ENCODE measurements at places on chromosomes 12 and 14.

- no peak for DNase-seq
These were observed 430.2 kb upstream of the TBX3 start for GRCh38 chr12:115114140-115114539.

DNA sequence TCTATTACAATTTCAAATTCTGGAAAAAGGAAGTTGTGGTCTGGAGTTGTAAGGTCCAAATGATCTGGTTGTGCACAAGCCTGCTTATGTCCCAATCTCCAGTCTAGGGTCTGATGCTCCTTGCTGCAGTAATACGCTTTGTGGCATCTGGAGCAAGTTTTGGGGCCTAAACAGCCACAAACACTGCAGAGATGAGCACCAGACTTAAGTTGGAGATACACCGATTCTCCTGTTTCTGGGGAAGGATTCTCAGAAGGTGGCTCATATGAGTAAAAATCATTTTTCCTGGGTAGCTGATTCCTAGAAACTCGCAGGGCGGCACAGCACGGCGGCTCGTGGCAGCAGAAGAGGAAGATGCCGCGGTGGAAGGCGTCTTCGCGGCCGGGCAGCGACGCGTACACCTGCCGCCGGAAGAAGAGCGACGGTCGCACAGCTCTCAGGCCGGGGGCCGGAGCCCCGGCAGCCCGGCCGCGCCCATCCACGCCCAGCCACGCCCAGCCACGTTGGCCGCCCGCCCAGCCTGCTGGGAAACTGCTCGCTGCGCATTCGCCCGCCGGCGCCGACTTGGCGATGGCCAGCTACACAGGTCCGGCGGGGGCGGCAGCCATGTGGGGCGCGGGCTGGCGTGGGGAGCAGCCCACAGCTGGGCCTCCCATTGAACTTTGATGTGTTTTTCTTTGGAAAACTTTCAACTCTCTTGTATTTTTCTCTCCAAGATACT, 129.0 kb downstream of the ASCL4 start:
- peak; percentile 76 for DNase-seq

DNA sequence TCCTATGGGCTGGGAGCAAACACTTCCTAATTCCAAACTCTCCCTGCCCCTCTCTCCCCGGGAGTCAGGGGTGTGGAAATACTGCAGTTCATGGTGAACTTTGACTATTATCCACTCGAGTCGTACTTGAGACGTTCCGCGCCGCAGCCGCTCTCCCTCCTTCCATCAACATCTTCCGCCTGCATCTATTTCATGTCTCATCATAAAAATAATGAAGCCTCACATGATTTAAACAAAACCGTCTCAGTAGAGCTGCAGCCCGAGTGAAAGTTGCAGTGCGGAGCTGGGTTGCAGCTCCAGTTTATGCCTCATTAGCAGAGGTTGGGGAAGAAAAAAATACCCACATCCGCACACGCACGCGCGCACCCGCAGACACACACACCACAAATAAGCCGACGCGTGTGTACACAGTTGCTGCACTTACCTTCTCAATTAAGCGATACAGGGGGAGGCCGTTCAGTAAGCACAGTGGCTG, 283 bp downstream of the LMO3 start:
- no peak for DNase-seq

DNA sequence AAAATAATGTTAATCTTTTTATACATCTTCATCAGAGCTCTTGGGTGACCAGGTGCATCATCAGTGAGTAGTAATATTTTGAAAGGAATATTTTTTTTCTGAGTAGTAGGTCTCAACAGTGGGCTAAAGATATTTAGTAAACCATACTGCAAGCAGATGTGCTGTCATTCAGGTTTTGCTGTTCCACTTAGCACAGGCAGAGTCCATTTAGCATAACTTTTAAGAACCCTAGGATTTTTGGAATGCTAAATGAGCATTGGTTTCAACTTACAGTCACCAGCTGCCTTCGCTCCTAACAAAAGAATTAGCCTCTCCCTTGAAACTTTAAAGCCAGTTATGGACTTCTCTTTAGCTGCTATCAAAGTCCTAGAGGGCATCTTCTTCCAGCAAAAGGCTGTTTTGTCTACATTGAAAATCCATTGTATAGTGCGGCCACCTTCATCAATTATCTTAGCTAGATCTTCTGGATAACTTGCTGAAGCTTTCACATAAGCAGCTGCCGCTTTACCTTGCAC, 24.6 kb downstream of the RIMKLB start:
- no peak for DNase-seq

- DNase-seq, result no peak
These were observed 54.2 kb upstream of the JDP2 start for GRCh38 chr14:75373616-75374015.

DNA sequence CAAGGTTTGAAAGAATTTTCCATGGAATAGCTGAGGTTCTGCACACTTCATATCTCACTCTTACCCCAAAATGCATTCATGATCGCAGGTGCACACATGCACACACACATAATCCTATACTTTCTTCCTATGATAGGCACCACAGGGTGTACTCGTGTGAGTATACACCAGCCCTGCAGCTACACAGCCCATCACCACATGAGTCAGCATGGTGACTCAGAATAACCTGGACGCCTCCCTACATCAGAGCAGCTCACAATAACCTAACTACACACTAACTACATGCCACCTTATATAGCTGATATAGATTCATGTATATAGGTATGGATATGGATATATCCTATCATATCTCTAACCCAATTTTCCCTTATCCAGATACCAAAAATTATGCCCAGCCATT, 850.2 kb upstream of the TMEM132C start:
- no peak for DNase-seq

DNA sequence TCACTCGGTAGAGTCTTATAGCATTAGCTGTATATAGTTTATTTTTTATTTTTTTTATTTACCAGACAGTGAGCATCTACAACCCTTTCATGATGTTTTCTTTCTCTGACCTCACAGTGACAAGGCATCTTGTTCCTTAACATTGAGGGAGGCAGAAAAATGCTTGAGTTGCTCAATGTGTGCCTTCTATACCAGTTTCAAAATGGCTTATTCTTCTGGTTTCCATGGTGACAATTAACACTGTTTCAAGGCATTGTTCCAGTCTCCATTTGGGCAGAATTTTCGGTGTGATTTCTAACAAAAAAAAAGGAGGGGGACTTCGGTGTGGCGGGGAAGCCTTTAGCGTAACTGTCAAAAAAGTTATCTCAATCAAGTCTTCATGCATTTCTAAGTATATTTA, 209.7 kb upstream of the NPAS3 start:
- no peak for DNase-seq

DNA sequence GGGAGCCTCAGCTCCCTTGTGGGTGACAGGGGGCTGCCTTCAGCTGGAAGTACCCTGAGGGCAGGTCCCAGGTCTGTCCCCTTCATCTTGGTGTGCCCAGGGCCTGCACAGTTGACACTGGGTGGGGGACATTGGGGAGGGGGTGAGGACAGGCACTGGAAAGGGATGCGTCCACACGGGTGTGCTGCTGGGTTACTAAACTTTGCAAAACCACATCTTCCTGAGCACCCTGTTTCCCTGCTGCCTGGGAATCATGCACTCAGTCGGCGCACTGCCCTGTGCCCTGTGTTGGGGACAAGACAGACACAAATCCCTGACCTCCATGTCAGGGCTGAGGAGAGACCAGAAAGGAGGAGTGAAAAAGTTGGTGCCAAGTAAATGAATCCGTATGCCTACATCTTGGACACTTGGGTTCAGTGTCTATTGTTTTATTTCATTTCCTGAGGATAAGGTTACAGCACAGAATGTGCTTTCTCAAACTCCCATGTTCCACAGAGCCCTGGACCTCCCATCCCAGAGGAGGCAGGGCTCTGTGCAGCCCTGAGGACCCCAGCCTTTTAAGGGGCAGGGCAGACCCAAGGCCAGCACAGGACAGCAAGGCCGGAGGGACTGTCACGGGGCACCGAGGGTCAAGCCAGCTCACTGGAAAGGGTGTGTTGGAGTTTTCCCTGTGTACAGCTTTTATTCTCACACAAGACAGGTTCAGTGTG, 2.9 kb upstream of the SLC25A29 start:
- peak; percentile 32 for DNase-seq

DNA sequence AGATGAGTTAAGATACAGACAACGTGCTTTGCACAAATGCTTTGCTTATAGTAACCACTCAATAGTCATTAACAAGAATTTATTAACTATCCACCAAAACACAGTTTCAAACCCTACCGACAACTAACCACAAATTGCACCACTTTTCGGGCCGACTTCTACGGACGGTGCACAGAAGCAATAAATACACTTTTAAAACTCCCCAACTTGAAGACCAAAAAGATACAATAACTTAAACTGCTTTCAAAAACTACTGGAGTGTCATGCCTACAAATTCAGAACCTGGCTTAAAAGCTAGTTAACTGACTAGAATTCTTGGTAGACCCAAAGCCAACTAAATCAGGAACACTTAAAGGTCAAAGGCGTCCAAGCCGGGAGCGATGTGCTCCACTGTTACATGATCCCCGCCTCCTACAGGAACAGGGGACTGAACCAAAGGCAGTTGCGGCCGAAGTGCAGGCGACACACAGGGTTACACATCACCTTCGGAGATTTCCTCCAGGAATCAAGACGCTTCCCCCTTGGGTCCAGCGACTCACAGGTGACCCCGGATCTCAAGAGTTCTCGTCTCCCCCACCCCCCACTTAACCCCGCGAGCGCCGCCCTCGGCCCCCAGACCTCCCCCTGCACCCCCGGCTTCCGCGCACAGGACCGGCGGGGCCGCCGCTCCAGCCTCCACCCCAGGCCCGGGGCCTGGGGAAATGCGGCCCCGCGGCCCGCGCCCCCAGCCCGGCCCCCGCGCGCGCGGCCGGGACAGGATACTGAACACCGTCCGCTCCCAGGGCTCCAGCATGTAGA, 507 bp downstream of the SPTSSA start:
- DNase-seq, result no peak

DNA sequence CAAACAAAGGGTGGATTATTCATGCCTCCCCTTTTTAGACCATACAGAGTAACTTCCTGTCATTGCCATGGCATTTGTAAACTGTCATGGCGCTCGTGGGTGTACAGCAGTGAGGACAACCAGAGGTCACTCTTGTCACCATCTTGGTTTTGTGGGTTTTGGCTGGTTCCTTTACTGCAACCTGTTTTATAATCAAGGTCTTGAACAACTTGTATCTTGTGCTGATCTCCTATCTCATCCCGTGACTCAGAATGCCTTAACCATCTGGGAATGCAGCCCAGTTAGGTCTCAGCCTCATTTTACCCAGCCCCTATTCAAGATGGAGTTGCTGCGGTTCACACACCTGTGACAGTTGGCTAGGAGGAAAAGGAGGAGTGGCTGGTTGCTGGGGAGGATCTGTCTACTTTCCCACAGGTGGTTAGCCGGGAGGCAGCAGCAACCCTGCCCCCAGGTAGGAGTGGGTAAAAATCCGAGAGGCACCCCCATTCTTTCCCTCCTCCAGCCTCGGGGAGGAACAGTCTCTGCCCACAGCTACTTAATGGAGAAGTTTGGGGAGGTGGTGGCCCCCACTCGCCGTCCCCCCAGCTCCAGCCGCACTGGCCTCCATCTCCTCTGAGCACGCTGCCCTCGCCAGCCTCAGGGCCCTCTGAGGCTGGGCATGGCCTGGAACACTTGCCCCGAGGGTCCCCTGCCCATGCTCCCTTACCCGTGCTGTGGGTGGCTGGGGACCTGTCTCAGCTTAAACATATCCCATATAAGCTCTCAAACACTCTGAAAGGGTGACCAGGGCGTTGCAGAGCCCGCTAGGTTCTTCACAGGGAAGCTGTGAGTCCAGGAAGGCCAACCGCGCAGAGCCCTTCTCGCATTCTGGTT, 41.7 kb downstream of the SMIM41 start:
- no peak for DNase-seq

All from HL-60 (cell line).